Hematopoietic multipotent progenitor cell treated with erythropoietin and hydrocortisone succinate and interleukin-3 and kit ligand, for 17 days (in vitro differentiated cells): ENCODE measurements at places on chromosomes 4 and X.

GRCh38 chrX:20965270-20966044 is 408.8 kb upstream of the CNKSR2 start:
- no peak for DNase-seq

- no peak for DNase-seq
Measured at GRCh38 chr4:137649711-137650450, 117.6 kb upstream of the PCDH18 start.

DNA sequence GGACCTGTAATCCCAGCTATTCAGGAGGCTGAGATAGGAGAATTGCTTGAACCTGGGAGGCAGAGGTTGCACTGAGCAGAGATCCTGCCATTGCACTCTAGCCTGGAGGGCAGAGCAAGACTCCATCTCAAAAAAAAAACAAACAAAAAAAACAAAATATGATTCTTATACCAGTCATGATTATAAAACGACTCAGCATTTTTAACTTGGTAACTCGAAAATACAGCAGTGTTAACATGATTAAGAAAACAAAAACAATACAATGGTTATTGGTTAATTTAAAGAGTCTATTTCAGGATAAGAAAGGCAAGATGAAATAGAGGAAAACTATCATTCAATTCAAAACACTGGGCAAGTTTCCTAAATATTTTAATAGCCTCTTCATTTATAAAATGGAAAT is 865.3 kb downstream of the PCDH7 start:
- DNase-seq = no peak

GRCh38 chr4:162347156-162347841 is 183.5 kb upstream of the FSTL5 start:
- DNase-seq = no peak

- DNase-seq = no peak
Measured at GRCh38 chrX:39672405-39672804, 425.4 kb downstream of the BCOR start.

DNA sequence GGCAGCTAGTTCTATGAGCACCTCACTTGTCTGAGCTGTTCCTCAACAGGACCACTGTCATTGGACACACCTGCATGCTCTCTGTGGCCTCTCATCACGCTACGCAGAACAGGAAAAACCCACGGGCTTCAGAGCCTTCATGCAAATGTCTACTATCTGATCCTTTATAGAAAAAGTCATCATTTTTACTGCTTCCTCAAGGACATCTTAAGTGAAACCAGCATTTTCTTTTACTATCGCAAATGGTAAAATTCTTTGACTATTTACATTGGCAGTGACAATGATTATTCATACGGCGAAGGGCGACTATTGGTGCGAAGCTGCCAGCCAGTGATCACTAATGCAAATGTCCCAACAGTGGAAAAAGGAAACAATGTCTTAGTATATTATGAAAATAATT is 147.0 kb downstream of the AFAP1 start:
- DNase-seq = no peak

DNA sequence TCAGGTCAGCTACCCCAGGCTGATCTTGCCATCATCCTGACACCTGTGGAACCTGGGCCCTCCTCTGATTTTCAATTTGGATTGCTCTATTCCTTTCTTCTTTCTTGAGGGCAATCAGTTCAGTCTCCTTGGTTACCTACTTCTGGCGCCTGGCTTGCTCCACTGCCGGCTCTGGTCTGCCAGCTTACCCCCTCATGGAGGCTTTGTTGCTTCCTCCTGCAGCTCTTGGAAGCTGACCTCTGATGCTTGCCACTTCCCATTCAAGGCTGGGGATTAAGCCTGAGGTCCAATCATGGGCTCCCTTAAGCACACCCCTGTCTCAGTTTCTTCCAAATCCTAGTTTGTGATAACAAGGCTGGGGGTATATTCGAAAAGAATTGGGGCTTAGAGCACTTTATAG is 5.4 kb downstream of the TMEM154 start:
- DNase-seq = no peak
